Activated CD4-positive, alpha-beta T cell treated with anti-CD3 and anti-CD28 coated beads, Interleukin-2, amount 10 ng/mL, durations not matched to agents 24 days and 14 days (primary cell): ENCODE measurements at places on chromosomes 1 and 21.
A peak's percentile ranks its signal among the peaks of the same experiment; 100 is the strongest.

DNA sequence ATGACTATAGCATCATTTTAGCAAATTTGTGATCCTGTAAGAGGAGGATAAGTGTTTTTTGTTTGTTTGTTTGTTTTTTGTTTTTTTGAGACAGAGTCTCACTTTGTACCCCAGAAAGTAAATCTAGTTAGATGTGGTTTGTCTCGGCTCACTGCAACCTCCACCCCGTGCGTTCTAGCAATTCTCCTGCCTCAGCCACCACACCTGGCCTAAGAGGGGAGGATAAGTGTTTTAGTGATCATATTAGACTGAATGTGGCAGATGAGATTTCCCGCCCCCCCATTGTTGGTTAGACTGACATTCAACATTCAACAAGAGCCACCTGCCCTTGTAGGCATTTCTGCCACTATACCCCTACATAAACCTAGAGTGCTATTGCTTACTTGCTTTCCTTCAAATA, 98.5 kb downstream of the OSBPL9 start:
- no peak for DNase-seq
- H3K4me3 ChIP-seq = no peak overlapping the region
- no peak overlapping the region for H3K27ac ChIP-seq
- no peaks in the 10 kb centered on the region for H3K27me3 ChIP-seq

GRCh38 chr21:24272521-24272938, 1334.8 kb downstream of the MRPL39 start:
- H3K27me3 ChIP-seq = no peaks in the 10 kb centered on the region
- H3K4me1 ChIP-seq = no peaks in the 10 kb centered on the region
- H3K36me3 ChIP-seq = no peaks in the 10 kb centered on the region
- no peak overlapping the region for H3K4me3 ChIP-seq
- DNase-seq = no peak
- no peak overlapping the region for H3K27ac ChIP-seq

DNA sequence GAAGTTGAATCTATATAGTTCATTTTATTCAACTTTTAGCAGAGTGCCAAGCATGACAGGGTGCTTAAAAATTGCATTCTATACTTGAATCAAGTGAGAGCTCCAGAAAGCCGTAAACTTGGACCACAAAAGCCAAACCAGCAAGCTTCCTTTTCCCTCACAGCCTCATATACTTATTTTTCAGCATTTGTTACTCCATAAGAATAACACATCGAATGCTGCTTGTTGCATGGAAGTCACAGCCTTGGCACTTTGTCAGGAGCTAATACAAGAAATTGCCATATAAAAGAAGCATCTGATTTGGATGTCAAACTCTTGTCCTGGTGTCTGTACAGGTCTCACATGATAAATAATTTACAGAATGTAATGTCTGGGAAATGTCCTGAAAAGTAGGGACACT, 87.4 kb downstream of the PLXNA2 start:
- no peaks in the 10 kb centered on the region for H3K4me1 ChIP-seq
- no peaks in the 10 kb centered on the region for H3K36me3 ChIP-seq
- DNase-seq = no peak
- H3K27ac ChIP-seq = no peak overlapping the region
- peaks cover 9% of the 10 kb centered on the region for H3K27me3 ChIP-seq

- no peaks in the 10 kb centered on the region for H3K36me3 ChIP-seq
- H3K27ac ChIP-seq = no peak overlapping the region
- no peaks in the 10 kb centered on the region for H3K4me1 ChIP-seq
Observed at GRCh38 chr1:237670302-237670701, 220.4 kb downstream of the ZP4 start.

GRCh38 chr1:41682845-41683625, 198.6 kb upstream of the EDN2 start:
- DNase-seq = peak; percentile 63
- H3K27ac ChIP-seq = peak overlapping the region; percentile 79

- peaks cover 12% of the 10 kb centered on the region for H3K36me3 ChIP-seq
- H3K27ac ChIP-seq = peak overlapping the region; percentile 89
- H3K4me1 ChIP-seq = peaks cover 62% of the 10 kb centered on the region
- DNase-seq = peak; percentile 91
- no peaks in the 10 kb centered on the region for H3K27me3 ChIP-seq
- peak overlapping the region; percentile 78 for H3K4me3 ChIP-seq
Observed at GRCh38 chr1:32981003-32981901, 16.6 kb upstream of the RNF19B start.

DNA sequence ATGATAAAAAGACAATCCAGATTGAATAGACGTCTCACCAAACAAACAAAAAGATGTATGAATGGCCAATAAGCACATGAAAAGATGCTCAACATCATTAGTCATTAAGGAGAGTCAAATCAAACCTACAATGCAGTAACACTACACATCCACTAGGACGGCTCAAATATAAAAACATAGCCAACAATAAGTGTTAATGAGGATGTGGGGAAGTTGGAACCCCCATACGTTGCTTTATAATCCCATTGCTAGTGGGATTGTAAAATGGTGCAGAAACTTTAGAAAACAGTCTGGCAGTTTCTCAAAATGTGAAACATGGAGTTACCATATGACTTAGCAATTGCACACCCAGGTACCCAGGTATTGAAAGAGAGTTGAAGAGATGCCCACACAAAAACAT, 14.7 kb upstream of the IL24 start:
- H3K27ac ChIP-seq = no peak overlapping the region
- peaks cover under 1% of the 10 kb centered on the region for H3K36me3 ChIP-seq
- peaks cover 2% of the 10 kb centered on the region for H3K4me1 ChIP-seq
- H3K4me3 ChIP-seq = no peak overlapping the region

GRCh38 chr1:76274302-76274701, 199.8 kb downstream of the ST6GALNAC3 start:
- H3K4me3 ChIP-seq = no peak overlapping the region
- H3K27ac ChIP-seq = no peak overlapping the region
- no peaks in the 10 kb centered on the region for H3K27me3 ChIP-seq

DNA sequence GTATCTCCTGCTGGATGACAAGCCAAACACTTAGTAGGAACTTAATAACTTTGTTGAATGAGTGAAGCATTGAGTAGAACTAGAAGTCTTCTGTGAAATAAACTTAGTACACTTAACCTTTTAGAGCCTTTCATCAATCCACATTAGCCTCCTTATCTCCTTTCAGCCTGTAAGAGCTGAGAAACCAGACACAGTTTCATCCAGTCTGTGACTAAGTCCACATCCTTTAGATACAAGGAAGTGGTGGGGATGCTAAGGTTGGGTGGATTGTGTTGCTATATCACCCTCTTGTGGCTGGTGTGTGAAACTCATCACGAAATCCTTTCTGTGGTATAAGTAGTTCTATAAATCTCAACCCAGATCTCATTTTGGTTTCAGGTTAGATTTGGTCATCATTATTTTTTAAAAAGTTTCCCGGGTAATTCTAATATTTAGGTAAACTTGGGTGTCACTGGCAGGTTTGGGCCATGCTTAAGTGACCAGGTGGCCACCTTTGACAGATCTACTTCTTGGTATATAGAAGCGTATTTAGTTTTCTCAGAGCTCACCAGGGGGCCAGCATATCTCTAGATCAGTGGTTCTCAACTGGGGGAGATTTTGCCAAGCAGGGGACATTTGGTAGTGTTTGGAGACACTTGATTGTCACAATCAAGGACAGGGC, 27.8 kb upstream of the CD84 start:
- DNase-seq = peak; percentile 91
- H3K4me1 ChIP-seq = peaks cover 55% of the 10 kb centered on the region
- H3K4me3 ChIP-seq = peak overlapping the region; percentile 62
- peaks cover 81% of the 10 kb centered on the region for H3K36me3 ChIP-seq

DNA sequence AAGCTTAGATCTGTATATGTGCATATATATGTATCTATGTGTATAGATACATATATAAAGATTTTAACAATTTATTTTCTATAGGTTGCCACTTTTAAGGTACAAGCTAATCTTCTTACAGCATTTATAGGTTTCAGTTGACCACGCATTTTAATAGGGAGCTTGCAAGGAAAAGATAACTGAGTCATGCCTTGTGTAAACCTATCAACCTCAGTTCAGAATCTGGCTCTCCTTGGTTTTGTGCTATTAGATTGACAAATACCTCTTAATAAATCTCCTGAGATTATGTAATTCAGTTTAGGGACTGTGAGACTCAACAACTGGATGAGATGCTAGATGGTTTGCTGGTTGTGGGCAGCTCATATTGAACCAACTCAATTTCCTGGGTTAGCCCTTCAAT, 114.7 kb upstream of the SERBP1 start:
- peaks cover 8% of the 10 kb centered on the region for H3K27me3 ChIP-seq
- H3K4me1 ChIP-seq = no peaks in the 10 kb centered on the region
- no peak for DNase-seq
- H3K27ac ChIP-seq = no peak overlapping the region
- no peak overlapping the region for H3K4me3 ChIP-seq
- no peaks in the 10 kb centered on the region for H3K36me3 ChIP-seq

GRCh38 chr1:212351588-212352362, 62.9 kb downstream of the PACC1 start:
- no peak overlapping the region for H3K4me3 ChIP-seq
- H3K4me1 ChIP-seq = no peaks in the 10 kb centered on the region

DNA sequence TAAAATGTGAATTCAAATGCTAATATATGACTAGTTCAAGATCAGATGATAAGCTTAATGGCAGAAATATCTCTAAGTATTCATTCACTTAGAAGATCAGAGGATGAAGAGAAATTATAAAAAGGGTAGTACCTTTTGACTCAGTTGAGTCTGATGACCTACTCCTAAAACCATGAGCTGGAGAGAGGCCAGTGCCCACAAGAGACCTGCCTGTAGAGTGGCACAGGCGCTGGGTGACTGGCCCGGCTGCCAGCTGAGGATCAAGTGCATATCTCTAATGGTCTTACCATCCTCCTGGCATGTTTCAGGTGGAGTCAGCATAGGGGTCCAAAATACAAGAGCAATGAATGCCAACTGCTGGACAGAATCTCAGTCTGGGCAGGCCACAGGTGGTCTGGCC, 14.1 kb downstream of the DDAH1 start:
- peaks cover 3% of the 10 kb centered on the region for H3K27me3 ChIP-seq
- H3K4me1 ChIP-seq = no peaks in the 10 kb centered on the region
- no peaks in the 10 kb centered on the region for H3K36me3 ChIP-seq
- H3K4me3 ChIP-seq = no peak overlapping the region

GRCh38 chr1:199273837-199274379, 635.1 kb downstream of the PTPRC start:
- no peak overlapping the region for H3K27ac ChIP-seq
- H3K4me1 ChIP-seq = peaks cover 3% of the 10 kb centered on the region
- H3K36me3 ChIP-seq = no peaks in the 10 kb centered on the region
- H3K27me3 ChIP-seq = peaks cover 12% of the 10 kb centered on the region
- DNase-seq = no peak
